ENCODE measurements at places on chromosomes 5 and 9.

GRCh38 chr9:127866535-127866934 is 10.9 kb downstream of the AK1 start:
- DNase-seq: no peak

DNA sequence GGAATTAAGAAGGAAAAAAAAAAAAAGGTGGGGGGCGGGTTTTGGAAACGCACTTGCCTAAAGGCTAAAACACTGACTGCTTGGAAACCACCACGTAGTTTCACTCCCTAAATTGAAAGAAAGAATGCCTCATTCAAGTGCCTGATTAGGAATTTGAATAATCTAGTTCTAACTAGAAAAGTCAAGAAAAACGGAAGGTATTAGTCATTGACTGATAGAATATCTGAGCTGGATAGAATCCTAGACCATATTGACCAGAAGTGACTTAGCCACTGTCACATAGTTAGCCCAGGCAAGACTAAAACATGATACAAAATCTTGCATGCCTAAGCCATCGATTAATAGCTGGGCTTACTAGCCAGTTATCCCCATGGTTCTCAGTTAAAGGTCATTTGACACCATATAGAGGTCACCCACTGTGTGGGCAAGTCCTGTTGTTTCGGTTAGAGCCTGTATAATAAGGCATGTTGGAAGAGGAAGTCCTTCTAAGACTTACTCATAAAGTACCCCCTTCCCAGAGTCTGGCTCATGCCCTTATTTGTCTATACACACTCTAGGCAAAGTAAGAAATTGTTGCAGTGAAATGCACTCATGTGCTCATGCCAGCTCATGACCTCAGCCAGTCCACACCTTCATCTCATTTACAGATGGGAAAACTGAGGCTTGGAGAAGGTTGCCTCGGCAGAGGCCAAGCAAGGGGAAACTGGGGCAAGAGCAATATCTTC is 40.2 kb downstream of the SH3RF2 start:
- DNase-seq: no peak

GRCh38 chr9:92270511-92270910 is 23.0 kb downstream of the IARS1 start:
- DNase-seq: no peak

- no peak for DNase-seq
These were observed 243.9 kb upstream of the KLF4 start for GRCh38 chr9:107733523-107733894.

GRCh38 chr5:109483395-109483971 is 73.7 kb upstream of the PJA2 start:
- no peak for DNase-seq

DNA sequence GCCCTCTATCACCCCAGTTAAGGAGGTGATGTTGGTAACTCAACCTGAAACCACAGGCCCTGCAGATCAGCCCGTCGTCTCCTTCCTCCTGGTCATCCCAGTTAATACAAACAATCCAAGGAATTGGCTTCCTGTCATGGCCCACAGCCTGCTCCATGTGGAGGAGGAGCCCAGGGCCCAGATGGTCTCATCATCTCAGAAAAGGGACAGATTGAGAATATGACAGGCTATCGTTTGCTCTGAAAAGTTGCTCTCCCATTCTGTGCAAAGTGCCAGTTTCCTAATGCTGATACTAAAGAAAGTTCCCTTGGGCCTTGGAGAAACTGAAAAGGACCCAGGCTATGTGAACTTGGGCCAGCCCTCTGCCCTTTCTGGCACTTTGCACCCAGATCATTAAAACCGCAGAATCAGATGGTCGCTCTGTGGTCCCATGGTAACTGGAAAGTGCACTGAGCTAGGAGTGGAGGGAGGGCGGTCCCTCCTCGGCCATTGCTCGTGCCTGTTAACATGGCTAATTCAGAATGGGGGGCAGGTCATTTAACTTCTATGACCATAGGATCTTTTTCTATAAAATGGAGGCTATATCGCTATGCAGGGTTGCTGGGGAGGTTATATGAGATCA is 675 bp upstream of the SPAAR start:
- DNase-seq: no peak

DNA sequence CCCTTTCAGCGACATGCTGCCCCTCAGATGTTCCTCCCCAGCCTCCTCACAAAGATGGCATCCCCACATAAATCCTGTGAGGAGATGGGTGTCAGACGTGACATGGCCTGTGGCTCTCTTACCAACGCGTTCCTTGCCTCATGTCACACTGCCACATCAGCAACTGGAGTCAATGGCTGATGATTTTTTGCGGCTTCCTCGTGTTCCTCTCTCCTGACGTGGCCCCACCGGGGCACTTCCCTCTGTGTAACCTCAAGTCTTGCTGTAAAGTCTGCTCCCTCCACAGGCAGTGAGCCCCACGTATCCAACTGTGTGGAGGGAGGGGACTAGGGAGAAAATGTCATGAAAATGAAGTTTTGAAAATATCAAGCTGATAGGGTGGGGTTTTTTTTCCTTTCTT is 53.2 kb upstream of the SHISAL2B start:
- DNase-seq: no peak

DNA sequence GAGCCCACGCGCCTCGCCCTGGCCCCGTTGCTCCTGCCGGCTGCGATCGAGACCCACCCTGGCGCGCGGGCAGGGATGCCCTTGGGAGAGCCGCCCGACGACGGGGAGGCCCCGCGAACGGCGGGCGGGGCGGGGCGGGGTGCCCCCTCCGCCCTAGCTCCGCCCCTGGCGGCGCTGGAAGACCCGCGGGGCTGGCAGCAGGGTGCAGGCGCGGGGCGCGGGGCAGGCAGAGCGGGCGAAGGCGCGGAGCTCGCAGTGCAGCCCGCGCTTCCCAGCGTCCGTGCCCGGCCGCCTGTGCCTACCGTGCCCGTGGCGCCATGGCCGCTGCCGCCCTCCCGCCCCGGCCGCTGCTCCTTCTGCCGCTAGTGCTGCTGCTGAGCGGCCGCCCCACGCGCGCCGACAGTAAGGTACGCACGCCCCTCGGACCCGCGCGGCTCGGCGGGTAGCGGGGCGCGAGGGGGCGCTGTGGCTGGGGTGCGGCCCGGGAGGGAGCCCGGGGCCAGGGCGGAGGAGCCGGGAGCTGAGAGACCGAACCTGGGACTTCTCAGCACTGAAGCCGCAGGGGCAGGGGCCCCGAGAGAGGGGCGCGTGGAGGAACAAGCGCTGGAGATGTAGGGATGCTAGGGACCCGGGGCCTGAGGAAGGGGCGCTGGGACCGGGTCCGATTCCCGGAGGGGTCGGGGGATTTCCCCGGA is at the start of gene OLFML2A:
Gene OLFML2A, plus strand, starts transcription at position 180 of the 695 bp plus-strand sequence. Its CDS starts 138 bp downstream, at position 318.
- DNase-seq: no peak

- DNase-seq: no peak
These were observed 439 bp downstream of the SSBP2 start for GRCh38 chr5:81750308-81751008.

GRCh38 chr5:73197637-73198257 is 24.8 kb downstream of the TMEM174 start:
- no peak for DNase-seq

DNA sequence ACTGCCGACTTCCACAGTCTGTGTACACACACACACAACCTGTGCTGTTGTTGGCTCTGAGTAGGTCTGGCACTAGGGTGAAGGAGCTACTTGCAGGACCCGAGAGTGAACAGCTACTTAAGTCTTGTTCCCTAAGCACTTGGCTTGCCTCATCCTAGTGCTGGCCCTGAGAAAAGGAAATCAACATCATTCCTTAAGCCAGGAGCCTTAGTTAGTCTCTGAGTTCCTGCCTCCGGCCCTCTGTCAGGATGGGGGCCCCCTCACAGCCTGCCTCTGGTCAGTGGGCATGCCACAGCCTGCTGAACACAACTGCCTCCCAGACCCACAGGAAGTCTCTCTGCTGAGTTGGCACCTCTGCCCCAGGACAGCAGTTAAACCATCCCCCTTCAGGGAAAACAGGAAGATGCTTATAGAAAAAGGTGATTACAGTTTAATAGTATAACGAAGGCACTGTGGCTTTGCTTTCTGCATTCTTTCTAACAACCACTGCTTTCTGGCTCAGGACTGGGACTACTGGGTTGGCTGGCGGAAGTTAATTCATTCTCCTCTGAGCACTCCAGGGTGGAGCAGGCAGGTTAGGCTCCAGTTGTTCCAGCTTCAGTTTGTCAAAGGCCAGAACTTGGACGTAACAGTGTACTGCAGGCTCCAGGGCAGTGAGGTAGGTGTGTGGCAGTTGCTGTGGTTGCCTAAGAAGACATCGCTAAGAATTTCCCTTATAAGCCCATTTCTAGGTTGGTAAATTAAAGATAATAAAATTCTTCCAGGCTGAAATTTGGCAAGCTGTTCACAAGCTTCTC is 2.8 kb downstream of the MAMDC2 start:
- DNase-seq: no peak

GRCh38 chr5:28397502-28397941 is 1359.1 kb upstream of the CDH9 start:
- DNase-seq: no peak

GRCh38 chr5:173281910-173282309 is 46.3 kb downstream of the STC2 start:
- DNase-seq: no peak

- no peak for DNase-seq
These were observed 545.9 kb upstream of the RIOK2 start for GRCh38 chr5:97728920-97729319.

DNA sequence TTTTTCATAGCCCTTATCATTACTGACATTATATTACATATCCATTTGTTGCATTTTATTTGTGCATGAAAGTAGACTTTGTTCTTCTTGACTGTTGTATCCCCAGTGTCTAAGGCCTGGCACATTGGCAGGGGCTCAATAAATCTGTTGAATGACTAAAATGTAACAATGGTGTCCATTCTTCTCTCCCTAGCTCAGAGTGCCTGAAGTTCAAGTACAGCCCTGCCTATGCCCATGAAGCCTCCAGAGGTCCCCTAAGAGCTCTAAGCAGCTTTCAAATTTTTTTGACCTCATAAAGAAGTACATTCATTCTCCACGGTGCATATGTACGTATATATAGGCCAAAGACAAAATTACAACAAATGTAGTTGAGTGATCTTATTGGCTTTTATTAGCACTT is 4.2 kb upstream of the BSPRY start:
- DNase-seq: no peak

- DNase-seq: no peak
These were observed 227.8 kb downstream of the PAPPA start for GRCh38 chr9:116381350-116381749.

- no peak for DNase-seq
These were observed 315.3 kb upstream of the MSX2 start for GRCh38 chr5:174409070-174409469.

DNA sequence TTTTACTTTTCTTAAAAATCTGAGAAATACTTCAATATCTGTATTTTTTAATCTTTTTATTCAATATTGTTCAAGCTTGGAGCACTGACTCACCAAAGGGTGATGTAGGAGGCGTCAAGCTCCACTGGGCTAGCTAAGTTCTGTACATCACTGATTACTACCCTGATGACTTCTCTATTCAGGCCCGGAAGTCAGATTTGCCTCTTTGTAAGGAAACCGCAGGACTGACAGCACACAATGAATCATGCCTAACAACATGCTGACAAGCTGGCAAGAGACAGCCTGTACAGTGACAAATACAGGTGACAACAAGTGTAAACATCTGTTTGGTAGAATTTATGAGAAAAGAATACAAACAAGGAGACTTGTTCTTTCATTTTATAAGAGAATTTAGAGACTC is 627.9 kb upstream of the RORB start:
- DNase-seq: peak; percentile 1

DNA sequence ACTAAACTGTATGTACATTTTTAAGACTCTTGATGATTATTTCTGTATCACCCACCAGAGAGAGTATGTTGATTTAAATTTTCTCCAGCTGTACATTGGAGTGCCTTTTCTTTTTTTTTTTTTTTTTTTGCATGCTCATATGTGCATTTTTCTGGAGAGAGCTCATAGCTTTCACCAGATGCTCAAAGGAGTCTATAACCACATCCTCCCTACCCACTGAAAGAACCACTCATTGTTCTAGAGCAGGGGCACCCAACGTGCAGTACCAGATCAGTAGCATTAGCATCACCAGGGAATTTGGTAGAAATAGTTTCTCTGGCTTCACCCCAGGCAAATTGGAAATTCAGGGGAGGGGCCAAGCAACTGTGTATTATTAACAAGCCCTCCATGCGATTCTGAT is 53.9 kb upstream of the TMEM171 start:
- no peak for DNase-seq

Data from GM18507 (cell line).